ENCODE measurements at places on chromosomes 1 and 21.

DNA sequence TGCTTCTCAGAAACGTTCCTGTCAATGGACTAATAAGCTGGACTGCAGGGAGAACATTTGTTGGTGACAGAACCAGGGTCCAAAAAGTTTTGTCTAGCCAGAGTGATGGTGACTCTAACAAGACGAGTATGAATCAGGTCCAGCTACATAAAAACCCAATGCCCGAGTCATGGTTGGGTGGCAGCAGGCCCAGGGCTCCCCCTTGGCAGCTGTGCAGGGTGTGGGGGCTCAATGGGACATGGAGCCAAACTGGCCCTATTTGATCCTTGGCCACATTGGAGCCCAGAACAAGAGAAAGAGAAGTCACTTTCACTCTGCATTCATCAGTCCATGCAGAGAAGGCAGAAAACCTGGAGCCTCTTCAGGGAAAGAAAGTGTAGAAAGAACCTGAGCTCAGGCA is 37.9 kb upstream of the TENT5C start:
- peaks cover 22% of the 10 kb centered on the region for H3K27me3 ChIP-seq
- no peaks in the 10 kb centered on the region for H3K4me1 ChIP-seq
- no peak overlapping the region for H3K4me3 ChIP-seq
- no peak for DNase-seq

DNA sequence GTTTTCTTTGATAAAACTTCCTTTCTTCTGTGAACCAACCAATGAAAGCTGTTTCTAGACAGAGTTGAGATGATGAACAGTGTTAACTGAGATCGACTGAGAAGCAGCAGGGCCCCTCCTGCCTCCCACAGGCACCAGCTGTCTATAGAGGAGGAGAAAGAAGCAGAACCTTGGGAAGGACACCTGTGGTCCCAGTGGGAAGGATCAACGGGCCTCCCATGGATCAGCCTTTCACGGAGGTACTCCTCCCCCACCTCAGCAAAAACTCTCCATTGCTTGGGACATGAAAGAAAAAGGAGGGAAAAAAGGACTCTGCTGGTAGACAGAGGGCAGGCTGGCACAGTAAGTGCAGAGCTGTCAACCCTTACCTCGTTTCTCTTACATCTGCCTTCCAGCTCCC is 40.5 kb downstream of the PLPPR5 start:
- H3K27me3 ChIP-seq, result no peaks in the 10 kb centered on the region
- no peak for DNase-seq
- no peaks in the 10 kb centered on the region for H3K4me1 ChIP-seq
- no peaks in the 10 kb centered on the region for H3K36me3 ChIP-seq
- H3K27ac ChIP-seq, result no peak overlapping the region
- no peak overlapping the region for H3K4me3 ChIP-seq

DNA sequence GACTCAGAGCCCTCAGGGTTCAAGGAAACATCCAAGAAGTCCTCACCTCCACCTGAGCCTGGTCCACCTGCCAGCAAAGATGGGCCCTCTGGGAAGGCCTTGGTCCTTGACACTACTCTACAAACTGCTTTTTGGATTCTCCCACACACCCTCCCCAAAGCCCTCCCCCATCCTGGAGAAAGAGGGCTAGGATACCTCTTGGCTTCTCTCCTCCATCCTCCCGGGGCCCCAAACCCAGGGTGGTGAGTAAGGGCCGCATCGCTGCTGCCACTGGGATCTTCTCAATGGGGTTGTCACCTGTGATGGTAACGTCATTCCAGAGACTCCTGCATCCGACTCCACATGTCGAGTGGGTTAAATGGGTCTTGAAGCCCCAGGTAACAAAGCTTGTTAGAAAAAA is 26.6 kb downstream of the MATN1 start:
- peaks cover 21% of the 10 kb centered on the region for H3K4me1 ChIP-seq
- H3K4me3 ChIP-seq, result no peak overlapping the region
- no peaks in the 10 kb centered on the region for H3K36me3 ChIP-seq
- H3K27ac ChIP-seq, result no peak overlapping the region

DNA sequence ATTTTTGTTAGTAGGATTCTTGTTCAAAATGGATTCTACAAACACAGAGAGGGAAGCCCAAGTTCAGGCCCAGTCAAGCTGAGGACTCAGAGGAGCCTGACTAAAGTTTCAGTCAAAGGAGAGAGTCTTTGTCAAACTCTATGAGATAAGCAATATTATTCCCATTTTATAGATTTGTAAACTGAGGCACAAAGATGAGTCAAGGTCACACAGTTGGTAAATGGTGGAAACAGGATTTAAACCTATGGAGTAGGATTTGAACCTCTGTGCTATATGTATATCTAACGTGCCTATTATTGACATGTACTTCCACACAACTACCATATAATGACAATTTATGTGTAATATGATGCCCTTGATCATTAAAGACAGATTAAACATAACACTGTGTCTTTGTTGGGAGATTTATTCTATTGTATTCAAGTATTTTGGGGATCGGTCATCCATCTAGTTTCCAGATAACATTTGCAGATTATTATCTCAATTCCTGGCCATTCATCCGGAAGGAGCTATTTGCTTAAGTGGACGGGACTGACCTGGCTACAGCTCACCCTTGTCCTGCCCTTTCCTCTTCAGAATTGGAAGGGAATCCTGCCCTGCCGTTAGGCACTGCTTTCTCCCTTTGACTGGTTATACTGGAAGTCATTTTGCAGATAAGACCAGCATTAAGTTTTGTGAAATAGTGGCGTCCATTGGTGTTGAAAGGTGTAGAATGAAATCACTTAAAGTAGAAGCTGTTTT is 86.1 kb upstream of the LMO4 start:
- no peak overlapping the region for H3K4me3 ChIP-seq
- no peaks in the 10 kb centered on the region for H3K4me1 ChIP-seq
- no peaks in the 10 kb centered on the region for H3K27me3 ChIP-seq
- no peak for DNase-seq
- no peaks in the 10 kb centered on the region for H3K36me3 ChIP-seq

DNA sequence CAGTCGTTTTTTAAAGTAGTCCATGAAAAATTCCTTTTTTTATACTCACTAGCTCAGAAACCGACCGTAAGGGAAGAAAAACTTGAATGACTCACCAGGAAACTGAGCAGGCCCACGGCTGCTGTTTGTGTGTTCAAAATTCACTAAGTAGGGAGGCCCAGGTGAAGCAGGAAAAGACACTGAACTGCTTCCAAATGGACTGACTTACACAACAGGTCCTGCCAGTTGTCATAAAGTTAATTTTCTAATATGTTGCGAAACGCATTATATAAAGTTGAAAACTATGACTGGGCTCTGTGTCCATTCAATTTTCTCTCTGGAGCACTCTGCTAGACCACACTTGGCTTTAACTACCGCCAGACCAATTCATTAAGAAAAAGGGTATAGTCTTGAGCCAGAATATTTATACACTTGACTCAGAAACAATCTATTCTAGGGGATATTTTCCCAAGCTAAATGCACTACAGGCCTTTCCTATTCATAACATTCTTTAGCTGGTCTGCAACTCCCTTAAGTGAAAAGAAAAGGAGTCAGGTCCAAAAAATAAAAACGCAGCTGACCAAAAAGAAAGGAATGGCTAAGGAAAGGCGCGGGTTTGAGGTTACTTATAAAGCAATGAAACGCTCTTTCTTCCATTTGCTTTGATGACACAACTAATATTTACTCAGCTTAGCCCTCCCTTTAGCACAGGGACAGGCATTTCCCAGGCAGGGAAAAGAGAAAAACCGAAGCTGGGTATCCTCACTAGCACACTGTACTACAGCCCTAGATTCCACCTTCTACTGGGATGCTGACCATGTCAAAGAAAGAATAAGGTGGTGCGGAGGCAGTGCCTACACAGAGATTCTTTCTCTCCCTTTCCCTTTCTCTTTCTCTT is 306.3 kb upstream of the ESRRG start:
- peak overlapping the region; percentile 76 for H3K27ac ChIP-seq
- no peaks in the 10 kb centered on the region for H3K27me3 ChIP-seq
- no peak overlapping the region for H3K4me3 ChIP-seq
- no peaks in the 10 kb centered on the region for H3K36me3 ChIP-seq

GRCh38 chr1:200727257-200727656 is 11.4 kb upstream of the CAMSAP2 start:
- H3K4me1 ChIP-seq, result no peaks in the 10 kb centered on the region
- H3K4me3 ChIP-seq, result no peak overlapping the region
- H3K27ac ChIP-seq, result no peak overlapping the region
- no peak for DNase-seq
- no peaks in the 10 kb centered on the region for H3K27me3 ChIP-seq
